ENCODE measurements at places on chromosomes 12 and 14. TPM values are rescaled to one million over a fixed set of nuclear protein-coding genes. Genes with fewer than 3 reads are reported as not detected.

SRRM4 gene
- 0.01 TPM for polyA plus RNA-seq

RNASE2 gene
- polyA plus RNA-seq: 0.86 TPM

PTPN6 gene
- 18.1 TPM for polyA plus RNA-seq

LUM gene
- 170 TPM for polyA plus RNA-seq

GALNT8 gene
- polyA plus RNA-seq: 3.1 TPM

PLCZ1 gene
- polyA plus RNA-seq: not detected

Data from left renal pelvis (tissue), 4 donors.